ENCODE measurements at places on chromosomes 5 and 9.

GRCh38 chr5:152329761-152330283 is 75.3 kb downstream of the NMUR2 start:
- no peak for DNase-seq

DNA sequence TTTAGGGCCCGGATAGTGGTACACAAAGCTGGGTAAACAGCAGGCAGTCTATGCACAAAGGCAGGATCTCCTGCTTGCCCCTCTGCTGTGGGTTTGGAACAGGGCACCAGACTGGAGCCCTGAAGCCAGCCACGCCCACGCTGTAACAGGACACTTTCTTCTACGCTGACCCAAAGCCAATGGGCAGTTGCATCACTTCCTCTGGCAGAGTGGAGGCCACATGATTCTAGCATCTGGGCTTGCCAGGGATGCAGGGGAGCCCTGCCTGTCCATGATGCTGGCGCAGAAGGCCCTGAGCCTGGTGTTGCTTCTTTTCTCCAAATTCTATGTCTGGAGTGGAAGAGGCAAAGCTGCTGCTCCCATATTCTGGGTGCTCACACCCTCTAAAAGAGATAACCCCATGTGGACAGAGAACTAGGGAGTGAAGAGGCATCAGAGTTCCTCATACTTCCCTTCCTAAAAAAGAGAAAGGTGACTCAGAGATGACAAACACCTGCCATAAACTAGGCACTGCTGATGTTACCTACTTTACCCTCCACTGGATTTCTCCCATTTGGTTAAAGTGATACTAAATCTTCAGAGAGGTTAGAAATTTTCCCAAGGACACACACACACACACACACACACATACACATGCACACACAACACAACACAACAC is 260.3 kb upstream of the KLF4 start:
- DNase-seq: no peak

- DNase-seq: no peak
Observed at GRCh38 chr9:103323699-103324098, 328.6 kb downstream of the CYLC2 start.

DNA sequence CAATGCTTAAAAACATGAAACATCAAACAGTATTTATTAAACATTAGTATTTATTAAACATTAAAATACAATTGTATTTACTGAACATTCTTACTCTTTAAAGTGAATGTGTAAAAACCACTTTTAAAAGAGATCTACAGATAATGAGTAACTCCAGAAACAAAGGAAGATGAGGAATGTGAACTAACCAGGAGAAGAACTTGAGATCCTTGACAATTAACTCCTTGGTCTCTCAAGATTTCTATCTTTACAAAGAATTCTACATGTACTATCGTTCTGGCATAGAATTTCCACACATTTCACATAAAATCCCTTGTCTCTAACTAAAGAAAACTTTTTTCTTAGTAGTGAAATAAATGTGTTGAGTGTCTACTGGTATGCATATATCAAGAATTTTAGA is 28.7 kb upstream of the IFNE start:
- DNase-seq: no peak

- DNase-seq: no peak
Observed at GRCh38 chr5:132237670-132238069, 10.0 kb upstream of the P4HA2 start.

DNA sequence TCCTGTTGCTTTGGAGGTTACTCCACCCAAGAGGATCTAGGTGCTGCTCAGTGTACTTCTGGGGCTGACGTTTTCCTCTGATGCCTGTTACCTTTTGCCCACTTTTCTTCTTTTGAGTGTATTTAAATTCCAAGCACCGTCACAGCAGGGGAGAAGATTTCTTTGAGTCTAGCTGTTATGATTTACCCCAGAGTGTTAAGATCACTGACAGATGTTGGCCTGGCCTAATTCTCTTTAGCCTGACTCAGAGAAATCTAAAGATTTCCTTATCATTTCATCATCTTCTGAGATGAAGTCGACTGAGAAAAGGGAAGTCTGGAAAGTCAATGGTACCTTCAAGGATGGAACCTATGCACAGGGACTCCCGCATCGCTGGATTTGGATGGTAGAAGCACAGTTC is 191.5 kb downstream of the FBXL7 start:
- no peak for DNase-seq

All from stimulated activated CD4-positive, alpha-beta T cell treated with anti-CD3 and anti-CD28 coated beads, Interleukin-15, amount 100 ng/mL, for 1 hour (primary cell).